NCI-H1694 (cell line): ENCODE measurements at places on chromosomes 11 and 22.
A peak's percentile ranks its signal among the peaks of the same experiment; 100 is the strongest.

- DNase-seq = no peak
Observed at GRCh38 chr11:25247336-25247735, 750.5 kb downstream of the LUZP2 start.

- peak; percentile 10 for DNase-seq
Observed at GRCh38 chr22:25081409-25081824, 118.2 kb upstream of the CRYBB3 start.

GRCh38 chr22:17281440-17281841 is 62.2 kb upstream of the ADA2 start:
- no peak for DNase-seq

DNA sequence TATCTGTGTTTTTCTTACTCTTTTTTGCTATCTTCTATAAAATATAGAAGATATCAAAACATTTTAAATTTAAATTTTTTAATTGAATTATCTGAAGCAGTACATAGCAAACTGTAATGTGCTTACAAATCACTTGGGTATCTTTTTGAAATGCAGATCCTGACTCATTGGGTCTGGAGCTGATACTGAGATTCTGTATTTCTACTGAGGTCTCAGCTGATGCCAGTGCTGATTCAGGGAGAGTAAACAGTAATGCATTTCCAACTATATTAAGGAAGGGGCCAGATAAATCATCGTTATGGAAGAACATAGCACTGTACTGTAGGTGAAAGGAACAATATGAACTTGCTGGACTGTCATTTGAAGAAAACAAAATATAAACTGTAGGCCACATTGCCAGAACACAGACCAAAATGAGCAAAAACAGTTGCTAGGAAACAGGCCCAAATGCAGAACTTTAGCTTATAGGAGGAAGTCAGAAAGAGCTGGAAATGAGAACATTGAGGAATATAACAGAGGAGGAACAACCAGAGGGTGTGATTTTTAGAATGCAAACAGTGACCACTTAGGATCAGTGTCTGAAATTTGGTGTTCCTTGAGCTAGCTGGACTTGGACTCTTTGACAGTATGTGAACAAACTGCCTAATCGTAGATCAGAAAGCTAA is 3.3 kb downstream of the ARL14EP start:
- no peak for DNase-seq

GRCh38 chr11:82756765-82757639 is 23.3 kb upstream of the FAM181B start:
- no peak for DNase-seq

DNA sequence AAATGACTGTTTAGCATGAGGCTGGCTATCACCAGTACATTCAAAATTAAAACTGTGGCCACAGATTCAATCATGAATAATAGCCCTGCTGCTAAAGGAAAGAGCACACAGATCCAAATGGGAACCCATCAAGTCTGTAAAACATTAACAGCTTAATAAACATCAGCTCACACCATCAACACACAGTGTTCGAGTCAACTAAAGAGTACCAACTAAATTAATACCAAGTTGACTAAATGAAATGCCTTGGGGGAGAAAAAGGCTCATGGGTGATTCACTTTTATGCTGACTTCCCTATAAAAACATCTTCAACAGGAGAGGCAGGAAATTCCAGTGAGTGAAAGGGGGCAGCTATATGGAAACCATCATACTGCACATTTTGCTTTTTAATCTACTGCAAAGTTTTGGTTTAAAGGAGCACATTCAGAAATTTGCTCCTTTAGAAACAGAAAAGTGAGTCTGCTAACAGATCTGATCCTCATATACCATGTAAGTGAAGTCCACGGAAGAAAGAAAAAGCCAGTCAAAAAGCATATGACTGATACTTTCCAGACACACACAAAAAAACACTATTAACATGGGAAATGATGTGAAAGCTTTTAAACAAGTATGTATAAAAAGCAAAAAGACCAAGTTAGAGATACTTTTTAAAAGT is 16.3 kb downstream of the LGR4 start:
- DNase-seq = no peak

DNA sequence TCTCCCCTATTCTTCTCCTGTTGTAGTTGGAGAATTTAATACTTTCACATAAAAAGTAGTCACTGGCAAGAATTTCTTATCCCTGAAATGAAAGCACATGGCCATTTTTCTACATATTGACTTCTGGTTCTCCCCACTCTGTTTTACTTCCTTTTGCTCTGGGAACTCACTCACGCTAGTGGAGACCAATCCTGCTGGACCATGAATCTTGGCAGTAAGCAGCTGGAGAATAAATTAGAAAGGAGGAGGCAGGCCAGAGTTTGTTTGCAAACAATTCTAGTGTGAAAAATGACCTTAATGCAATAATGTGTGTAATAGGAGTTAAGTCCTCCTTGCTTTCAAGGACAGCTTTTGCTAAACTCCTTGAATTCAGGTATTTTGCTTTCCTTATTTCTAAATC is 412.3 kb upstream of the CHORDC1 start:
- no peak for DNase-seq

- DNase-seq = no peak
Observed at GRCh38 chr11:1218256-1218787, 4.5 kb upstream of the MUC5B start.

DNA sequence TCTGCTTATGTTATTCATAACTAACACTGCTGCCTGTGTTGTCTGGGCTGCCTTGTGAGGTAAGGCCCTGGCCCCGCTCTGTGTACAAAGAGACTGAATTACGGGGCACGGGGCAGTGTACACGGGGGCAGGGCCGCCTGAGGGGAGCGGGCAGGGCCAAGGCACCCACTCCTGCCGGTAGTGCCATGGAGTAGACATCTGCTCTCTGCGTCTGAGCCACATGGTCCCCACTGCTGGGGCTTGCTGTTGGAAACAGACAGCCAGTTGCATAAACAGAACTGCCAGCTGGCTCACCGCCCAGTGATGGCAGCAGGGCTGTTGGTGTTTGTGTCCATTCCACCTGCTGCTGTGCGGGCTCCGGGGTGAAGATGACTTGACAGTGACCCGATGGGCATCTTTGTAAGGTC is 19.8 kb downstream of the FAM118A start:
- peak; percentile 96 for DNase-seq

DNA sequence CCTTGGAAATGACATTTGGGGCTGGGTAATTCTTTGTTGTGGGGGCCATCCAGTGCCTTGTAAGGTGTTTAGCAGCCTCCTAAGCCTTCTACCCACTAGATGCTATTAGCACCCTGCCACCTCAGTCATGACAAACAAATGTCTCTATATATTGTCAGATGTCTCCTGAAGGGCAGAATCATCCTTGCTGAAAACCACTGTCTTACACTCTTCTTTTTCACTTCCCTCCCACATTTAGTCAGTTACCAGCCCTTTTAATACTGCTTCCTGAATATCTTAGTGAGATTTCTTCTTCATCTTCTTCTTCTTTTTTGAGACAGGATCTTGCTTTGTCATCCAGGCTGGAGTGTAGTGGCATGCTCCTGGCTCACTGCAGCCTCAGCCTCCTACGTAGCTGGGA is 33.1 kb downstream of the TNRC6B start:
- DNase-seq = no peak

GRCh38 chr11:10441091-10441490 is 14.0 kb upstream of the AMPD3 start:
- DNase-seq = no peak

DNA sequence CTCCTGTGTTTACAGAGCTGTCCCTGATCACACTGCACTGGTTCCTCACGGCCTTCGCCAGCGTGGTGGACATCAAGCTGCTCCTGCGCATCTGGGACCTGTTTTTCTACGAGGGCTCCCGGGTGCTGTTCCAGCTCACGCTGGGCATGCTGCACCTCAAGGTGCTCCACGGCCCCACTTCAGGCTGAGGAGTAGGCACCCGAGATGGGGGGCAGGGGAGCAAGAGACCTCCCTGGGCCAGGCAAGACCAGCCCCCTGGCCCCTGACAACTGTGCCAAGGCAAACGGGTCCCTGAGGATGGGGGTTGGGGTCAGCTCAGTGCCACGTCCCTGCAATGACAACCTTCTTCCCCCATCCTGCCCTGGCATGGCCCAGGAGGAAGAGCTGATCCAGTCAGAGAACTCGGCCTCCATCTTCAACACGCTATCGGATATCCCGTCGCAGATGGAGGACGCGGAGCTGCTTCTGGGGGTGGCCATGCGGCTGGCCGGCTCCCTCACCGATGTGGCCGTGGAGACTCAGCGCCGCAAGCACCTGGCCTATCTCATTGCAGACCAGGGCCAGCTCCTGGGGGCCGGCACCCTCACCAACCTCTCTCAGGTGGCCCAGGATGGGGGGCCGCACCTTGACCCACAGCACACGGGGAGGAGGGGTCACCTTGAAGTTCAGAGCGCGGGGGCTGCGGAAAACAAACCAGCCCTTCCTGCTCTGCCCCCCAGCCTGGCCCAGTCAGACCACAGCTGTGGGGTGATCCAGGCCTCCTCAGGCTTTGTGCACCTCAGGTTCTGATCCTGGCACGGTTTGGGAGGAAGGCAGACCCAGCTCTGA is 35.9 kb downstream of the SGSM3 start:
- DNase-seq = no peak

GRCh38 chr11:106632283-106632682 is 386.0 kb downstream of the GUCY1A2 start:
- DNase-seq = no peak

DNA sequence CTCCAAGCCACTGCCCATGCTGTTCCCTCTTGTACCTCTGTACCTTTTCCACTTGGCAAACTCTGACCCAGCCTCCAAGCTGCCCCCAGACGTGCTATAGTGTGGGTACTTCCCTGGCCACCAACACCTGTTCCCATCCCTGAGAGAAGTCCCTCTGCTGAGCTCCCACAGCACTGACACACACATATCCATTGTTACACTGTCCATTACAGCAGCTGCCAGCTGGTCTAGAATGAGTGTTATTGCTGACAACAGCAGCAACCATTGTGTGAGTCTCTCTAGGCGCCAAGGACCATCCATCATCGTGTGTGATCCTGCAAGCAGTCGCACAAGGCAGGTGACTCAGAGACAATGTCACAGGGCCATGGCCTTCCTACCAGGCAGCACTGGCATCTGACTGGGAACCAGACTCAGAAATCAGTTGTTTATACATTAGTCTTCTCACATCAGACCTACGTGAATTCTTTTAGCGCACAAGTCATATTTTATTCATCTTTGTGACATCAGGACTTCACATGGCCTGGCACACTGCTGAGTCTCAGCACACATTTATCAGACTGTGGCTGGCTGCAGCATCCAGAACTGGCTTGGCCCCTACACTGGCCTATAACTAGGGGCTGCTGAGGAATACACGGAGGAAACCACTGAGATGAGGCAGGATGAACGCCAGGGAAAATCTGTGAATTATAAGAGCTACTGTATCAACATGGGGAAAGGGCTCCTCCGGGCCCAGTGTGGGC is 56.4 kb downstream of the SGSM3 start:
- no peak for DNase-seq

DNA sequence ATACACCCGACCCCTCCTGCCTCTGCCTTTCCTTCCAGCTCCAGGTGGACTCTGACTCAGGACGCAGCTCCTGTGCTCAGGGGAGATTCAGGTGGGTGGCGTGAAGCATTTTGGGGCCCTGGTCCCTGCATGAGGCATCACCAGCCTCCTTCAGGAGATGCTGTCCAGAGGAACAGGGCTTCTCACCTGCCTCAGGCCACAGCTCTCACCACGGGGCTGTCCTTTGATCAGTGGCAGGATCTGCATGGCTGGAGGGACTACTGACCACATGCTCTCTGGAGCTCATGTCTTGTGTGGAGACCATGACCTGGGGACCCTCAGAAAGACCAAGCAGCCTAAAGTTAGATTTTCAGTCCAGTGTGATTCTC is 58.8 kb downstream of the GGTLC2 start:
- DNase-seq = no peak

- DNase-seq = no peak
Observed at GRCh38 chr22:29661336-29661735, 57.9 kb downstream of the NF2 start.

DNA sequence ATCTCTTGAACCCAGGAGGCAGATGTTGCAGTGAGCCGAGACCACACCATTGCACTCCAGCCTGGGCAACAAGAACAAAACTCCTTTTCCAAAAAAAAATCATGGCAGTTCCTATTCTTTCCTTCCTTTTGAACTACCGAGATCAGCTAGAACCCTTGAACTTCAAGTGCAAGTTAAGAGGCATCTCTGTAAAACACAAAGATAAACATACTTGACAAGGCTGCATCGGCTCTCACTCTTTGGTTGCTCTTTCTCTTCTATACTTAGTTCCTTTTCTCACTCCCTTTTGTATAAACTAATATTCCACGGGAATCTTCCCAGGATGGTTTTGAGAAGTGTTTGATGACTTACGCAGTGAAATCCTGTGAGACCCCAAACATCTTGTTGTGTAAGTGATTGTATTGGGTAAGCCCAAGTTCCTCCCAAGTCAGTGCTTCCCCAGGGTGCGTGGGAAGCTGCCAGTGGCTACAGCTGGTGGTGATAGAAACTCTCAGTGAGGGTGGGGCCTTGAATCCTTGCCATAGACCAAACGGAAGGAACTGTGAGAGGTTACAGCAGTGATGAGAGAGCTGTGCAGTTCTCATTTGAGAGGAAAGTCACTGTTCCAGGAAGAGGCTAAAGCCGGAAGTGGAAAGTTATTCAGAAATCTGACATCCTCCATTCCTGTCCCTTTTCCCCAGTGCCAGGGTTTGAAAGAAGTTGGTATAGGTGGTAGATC is 24.1 kb upstream of the CDC42EP2 start:
- peak; percentile 17 for DNase-seq

GRCh38 chr22:37870273-37870672 is 21.1 kb downstream of the EIF3L start:
- DNase-seq = peak; percentile 49

GRCh38 chr11:13486926-13487660 is 8.7 kb downstream of the PTH start:
- DNase-seq = no peak

DNA sequence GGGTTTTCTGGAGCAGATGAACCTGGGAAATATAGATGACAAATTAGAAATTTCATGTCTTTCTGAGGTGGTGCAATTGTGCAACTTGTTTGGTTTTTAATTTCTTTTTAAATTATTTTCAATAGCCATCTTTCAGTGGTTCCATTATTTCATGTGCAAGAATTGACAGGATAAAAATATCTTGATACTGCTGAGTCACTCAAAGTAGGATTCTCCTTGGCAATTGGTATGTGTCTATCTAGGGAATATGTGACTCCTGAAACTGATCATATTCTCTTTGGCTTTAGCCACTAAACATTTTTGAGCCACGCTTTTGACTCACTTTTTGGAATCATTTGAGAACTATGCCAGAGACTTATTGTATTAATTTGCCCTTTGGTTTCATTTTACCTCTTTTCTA is 331.5 kb downstream of the KCNA4 start:
- DNase-seq = no peak
